ENCODE measurements at places on chromosomes 12 and 14.
A peak's percentile ranks its signal among the peaks of the same experiment; 100 is the strongest.

- no peak for DNase-seq
These were observed 50.6 kb upstream of the GALNT9 start for GRCh38 chr12:132379996-132380395.

DNA sequence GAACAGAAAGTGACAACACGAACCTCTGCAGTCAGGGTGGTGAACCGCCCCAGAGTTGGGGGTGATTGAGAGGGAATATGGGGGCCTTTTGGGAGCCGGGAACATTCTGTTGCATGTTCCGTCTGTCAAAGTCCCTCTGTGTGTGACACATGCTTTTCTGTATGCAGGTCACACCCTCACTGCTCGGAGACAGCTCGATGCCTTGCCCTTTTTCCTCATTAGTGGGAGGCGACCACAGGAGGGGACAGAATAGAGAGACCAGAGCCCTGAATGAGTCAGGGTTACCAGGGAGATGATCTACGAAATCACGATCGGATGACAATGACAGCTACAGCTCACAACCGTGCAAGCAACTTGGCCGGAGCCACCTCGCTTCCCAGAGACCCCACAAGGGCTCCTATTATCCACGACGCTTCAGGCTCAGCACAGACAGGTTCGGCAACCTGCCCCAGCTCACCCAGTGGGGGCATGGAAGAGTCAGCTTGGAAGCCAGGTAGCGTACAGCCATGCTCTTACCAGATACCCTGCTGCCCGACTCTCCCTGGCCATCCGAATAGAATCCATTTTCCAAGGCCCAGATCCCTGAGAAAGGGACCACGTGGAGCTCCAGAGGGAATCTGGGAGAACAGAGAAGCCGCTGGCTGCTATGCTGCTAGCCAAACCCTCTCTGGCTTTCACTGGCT is 38.8 kb downstream of the TESC start:
- DNase-seq, result no peak

DNA sequence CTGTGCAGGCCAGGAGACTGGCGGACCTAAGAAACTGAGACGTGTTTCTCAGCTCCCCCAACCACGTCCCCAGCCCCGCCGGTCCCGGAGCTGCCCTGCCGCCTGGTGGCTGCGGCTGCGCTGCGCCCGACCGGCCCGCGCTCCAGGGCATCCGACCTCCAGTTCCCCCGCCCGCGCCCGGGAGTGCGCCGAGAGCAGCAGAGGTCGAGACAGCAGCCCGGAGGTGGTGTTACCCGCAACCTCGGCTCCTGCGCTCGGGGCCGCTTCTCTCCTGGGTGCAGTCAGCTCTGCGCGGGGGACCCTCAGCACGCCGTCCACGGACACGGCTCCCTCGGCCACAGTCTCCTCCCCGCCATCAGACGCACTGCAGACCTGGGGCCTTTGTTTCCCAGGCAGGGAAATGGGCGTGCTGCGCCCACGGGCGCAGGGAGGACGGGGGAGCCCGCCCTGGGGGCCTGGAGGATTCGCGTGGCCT is 21.6 kb upstream of the GPR132 start:
- DNase-seq, result peak; percentile 78

GRCh38 chr12:65631621-65632111 is 192.6 kb upstream of the HMGA2 start:
- no peak for DNase-seq

DNA sequence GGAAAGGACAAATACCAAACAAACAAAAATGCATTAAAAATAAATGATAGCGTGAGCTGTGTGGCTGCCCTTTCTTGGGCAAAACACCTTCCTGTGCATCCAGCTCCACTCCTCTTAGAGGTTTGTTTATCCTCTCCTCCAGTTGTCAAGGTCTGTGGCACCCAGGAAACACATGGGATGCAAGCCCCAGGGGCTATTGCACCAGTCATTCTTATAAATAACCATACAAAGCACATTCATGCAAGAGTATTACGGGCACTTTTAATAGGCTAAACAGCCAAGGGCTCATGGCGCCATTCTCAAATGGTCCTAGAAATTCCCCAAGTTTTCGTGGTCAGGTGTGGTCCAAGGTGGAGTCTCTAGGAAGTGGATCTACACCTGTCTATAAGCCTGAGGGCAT is 257.0 kb downstream of the DPF3 start:
- no peak for DNase-seq

DNA sequence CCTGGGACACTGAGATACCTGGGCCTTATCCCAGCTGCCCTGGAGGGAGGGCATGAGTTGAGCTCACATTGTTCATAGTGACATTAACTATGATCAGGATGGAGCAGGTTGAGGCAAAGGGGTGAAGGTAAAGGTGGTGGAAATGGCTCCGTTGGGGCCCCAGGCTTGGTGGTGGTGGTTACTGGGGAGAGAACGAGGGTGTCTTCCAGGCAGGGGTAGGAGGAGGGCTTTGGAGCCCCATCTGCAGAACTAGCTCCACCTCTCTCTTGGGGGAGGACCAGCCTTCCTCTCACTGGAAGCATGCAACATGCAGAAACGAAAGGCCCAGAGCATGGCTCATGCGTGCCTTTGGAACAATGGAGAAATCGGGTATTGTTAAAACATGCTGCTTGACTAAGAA is 217.0 kb downstream of the SLC41A2 start:
- DNase-seq, result no peak

DNA sequence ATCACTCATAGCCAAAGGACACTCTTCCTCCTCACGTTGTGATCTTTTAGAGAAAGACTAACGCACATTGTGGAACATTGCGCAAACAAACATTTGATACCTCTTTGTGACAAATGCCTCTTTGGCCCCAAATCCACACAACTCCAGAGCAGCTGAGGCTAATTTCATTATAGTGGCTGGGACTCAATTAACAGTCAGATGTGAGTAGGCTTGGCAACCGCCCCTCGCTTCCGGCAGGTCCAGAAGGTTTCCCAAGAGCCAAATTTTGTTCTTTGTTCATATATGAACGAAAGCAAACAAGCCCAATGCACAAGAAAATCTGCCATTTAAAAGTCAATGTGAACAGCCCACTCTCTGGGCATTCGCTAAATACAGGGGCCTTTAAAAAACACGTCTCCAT is 273.9 kb downstream of the GLT1D1 start:
- no peak for DNase-seq

DNA sequence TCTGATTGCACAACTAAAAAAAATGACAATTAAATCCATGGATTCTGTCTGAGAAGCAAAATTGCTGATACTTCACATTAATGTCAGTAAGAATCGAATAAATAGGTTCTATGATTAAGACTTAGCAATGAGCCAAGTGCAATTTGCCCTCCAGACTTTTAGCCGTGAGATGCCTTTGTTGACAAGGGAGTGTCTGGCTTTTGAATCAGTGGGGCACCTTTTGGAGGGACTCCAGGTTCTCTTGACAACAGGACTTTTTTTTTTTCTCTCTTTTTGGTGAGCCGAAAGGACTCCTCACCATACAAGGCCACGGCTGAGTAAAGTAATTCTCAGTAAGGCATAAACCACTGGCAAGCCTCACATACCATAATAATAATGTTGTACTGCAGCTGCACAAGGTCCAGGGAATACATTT is 4.7 kb upstream of the MDM1 start:
- DNase-seq, result no peak

GRCh38 chr12:92064422-92064821 is 81.2 kb downstream of the BTG1 start:
- DNase-seq, result no peak

GRCh38 chr12:8912914-8913313 is 1.4 kb upstream of the PHC1 start:
- DNase-seq, result no peak

DNA sequence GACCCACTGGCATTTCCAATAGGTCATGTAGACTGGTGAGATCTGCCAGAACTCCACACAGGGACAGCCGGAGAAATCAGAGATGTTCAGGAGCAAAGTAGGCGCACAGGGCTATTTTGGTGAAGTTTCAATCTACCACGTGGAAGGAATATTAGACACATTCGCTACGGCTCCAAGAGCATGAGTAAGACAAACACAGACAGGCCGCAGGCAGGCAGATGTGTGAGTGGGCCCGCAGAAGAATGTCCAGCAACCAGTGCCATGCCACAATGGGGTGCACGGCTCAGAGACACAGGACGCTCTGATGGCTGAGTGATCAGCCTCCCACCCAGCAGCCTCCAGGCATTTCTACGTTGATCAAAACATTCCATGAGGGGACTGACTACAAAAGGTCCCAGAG is 10.4 kb downstream of the SLC15A4 start:
- DNase-seq, result no peak

- no peak for DNase-seq
These were observed 76.4 kb upstream of the CCDC60 start for GRCh38 chr12:119258149-119258548.

DNA sequence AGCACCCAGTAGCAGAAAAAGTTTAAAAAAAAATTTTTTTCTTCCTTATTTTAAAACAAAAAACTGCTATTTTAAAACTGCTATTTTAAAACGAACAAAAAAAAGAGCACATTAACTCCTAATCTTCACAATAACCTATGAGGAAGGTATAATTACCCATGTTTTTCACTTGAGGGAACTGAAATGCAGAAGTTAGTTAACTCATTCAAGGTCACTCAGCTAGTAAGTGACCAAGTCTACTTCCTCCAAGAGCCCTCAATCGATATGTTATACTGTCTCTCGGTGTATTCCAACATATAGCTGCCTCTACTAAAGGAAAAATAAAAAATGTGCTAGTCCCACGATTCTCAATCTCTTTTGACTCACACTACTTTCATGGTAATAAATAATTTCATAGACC is 7.8 kb downstream of the RPAP3 start:
- no peak for DNase-seq

GRCh38 chr12:50986966-50987737 is 34.8 kb downstream of the HIGD1C start:
- no peak for DNase-seq

GRCh38 chr14:59254911-59255545 is 66.6 kb downstream of the DAAM1 start:
- no peak for DNase-seq

DNA sequence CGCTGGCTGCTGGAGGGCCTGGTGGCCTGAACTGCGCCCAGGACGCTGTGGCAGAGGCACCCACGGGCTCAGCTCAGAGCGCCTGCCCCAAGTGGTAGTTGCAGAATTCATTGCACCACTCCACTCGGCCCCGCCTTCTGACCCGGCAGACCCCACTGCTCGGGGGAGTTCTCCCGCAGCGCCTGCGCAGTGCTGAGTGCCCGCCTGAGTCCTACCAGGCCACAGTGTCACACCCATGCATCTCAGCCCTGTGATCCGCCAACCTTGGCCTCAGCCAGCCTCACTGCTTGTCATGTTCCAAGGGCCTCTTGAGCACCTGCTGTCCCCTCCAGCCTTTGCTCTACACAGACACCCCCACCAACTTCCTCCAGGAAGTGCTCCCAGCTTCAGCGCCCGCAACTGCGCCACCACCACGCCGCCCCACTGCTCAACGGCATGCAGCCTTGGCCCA is 12.2 kb downstream of the DEGS2 start:
- peak; percentile 44 for DNase-seq

GRCh38 chr12:133225527-133225926 is 10.2 kb downstream of the ANHX start:
- DNase-seq, result no peak

DNA sequence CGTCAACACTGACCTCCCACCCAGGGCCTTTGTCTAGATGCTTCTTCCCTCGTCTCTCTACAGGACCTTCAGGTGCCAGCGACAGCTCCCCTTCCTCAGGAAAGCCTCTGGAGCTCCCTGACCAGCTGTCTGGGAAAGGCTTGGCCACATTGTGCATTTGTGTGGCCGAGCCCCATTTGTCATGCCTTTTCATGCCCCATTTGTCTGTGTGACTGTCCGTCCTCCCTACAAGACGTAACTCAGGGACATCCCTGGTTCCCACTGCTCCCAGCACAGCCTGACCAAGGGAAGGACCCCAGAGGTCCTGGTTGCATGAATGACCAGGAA is 23.8 kb downstream of the ZFYVE21 start:
- no peak for DNase-seq
